ENCODE measurements at places on chromosomes 1 and 21.

- no peak for DNase-seq
These were observed 38.2 kb downstream of the H3-3A start for GRCh38 chr1:226100436-226101391.

DNA sequence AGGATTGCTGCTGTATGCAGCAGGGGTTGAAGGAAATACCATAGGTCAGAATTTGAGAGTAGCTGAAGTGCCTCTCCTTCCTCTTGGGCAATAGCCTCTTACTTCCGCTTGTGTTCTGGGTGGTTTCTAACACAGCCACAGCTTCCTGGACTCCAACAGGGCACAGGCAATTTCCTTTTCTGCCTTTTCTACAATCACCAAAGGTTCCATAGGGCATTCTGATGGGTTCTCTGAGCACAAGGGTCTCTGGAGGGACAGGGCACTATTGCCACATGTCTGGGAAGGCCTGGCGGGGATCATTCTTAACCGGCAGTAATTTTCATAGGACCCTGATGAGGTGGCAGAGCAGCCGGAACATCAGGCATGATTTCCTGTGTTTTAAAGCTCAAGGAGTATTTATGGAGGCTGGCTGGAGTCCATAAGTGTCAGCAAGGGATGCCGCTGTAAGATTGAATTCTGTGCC lies 5.5 kb upstream of the AGTRAP start:
- no peak for DNase-seq

- no peak for DNase-seq
These were observed 8.1 kb downstream of the TDRD5 start for GRCh38 chr1:179599623-179600249.

GRCh38 chr1:164223378-164223777 lies 335.6 kb upstream of the PBX1 start:
- DNase-seq = no peak

- no peak for DNase-seq
These were observed 35.7 kb downstream of the CLEC20A start for GRCh38 chr1:178461104-178461503.
